Kidney epithelial cell (primary cell): ENCODE measurements at places on chromosomes 12 and 14. TPM values are rescaled to one million over a fixed set of nuclear protein-coding genes. Genes with fewer than 3 reads are reported as not detected.
A peak's percentile ranks its signal among the peaks of the same experiment; 100 is the strongest.

The PITPNM2 gene
- total RNA-seq: 5.2 and 5.7 TPM in 2 replicates

The FAM181A gene
- not detected in 2 replicates for total RNA-seq

The CACNA1C gene
- 0.55 and 1.3 TPM in 2 replicates for total RNA-seq

The NOPCHAP1 gene
- 9.9 and 10.5 TPM in 2 replicates for total RNA-seq

The EML5 gene
- 0.79 and 1.1 TPM in 2 replicates for total RNA-seq

The CLEC4E gene
- 24.4 and 40.4 TPM in 2 replicates for total RNA-seq

The CELA1 gene
- total RNA-seq: not detected in 2 replicates

The ZDHHC22 gene
- 0.21 TPM in 1 of 2 replicates, not detected in the other for total RNA-seq

DNA sequence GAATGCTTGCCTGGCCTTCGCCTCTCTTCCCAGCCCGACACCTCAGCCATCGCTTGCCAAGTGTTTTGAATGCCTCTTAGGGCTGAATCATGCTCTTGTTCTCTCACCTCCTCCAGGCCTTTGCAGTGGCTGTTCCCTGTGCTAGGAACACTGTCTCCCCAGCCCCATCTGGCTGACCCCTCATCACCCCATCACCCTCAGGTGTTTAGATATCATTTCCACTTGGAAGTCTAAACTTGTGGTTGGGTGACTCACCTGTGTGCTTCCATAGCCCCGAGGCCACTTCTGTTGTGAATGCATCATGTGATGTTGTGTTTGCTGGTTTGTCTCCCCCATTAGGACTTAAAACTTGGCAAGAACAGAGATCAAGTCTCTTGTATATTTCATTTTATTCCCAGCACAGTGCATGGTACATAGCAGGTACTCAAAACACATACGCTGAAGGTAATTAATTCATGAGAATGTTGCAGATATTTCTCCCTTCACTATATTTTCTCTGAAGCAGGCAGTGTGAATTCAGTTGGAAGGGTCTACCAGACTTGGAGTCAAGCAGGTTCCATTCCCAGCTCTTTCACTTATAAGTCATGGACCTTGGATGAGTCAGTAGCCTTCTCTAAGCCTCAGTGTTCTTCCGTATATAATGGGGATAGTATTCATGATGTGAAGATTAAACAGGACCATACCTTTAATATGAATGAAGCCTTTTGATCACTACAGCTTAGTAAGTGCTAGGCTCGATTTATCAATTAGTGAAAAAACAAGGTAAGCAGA is 67.8 kb downstream of the HRK start:
- peak; percentile 48 for DNase-seq

- DNase-seq: no peak
Measured at GRCh38 chr12:132354982-132355680, 25.7 kb upstream of the GALNT9 start.

DNA sequence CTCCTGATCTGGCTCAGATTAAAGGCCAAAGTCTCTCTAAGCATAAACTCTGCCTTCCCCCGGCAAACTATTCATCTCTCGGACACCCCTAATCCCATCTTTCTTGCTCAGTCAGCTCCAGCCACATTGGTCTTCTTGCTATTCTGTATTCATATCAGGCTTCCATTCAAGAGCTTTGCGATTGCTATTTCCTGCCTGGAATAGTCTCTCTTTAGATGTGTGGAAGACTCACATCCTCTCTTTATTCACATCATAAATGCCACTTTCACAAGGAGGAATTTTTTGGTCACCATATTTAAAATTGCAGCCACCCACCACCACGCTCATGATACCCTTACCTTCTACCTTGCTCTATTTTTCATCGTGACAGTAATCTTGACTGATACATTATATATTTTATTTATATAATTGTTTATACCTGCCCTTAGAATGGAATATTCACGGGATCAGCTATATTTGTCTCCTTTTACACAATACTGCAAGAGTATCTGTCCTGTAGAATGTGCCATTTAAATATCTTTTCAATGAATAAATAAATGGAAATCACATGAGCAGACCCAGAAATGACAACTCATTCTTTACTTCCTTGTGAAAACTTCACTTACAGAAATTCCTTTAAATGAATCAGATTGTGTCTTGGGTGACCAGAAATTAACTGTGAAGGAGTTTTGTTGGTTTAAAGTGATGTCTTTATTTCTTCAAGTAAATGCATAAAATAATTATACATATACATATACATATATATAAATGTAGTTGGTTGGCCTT is 780.6 kb upstream of the FLRT2 start:
- no peak for DNase-seq

GRCh38 chr12:109580272-109580671 is 6.7 kb downstream of the MVK start:
- DNase-seq: no peak

DNA sequence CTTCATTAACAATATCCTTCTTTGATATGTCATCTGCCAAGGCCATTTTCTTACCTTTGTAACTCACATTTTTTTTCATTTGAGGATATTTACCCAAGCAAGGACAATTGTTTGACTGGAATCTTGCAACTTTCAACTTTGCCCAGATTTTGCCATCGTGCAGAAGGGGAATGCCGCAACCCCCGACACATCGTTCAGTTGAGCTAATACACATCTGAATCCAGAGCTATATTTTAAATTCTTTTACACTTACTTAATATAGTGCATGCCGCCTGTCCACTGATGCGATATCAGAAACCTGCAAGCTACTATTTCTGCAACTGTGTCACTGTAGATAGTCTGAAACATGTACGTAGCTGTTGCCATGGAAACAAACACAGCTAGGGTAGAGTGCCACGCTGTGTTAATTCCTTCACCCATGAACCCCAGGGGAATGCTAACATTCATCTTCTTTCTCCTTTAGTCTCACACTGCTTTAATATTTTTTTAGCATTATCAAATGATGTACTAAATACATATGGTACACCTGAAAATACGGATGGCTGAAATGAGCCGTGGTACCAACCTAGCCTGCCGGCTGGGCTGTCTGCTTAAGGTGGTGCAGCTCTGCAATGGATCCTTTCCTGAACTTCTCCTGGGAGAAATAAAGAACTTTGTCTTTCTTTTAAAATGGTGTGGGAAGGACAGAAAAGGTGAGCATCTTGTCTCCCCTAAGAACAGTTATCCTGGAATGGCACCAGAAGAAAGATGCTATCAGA is 77.0 kb upstream of the FOXN3 start:
- peak; percentile 93 for DNase-seq

DNA sequence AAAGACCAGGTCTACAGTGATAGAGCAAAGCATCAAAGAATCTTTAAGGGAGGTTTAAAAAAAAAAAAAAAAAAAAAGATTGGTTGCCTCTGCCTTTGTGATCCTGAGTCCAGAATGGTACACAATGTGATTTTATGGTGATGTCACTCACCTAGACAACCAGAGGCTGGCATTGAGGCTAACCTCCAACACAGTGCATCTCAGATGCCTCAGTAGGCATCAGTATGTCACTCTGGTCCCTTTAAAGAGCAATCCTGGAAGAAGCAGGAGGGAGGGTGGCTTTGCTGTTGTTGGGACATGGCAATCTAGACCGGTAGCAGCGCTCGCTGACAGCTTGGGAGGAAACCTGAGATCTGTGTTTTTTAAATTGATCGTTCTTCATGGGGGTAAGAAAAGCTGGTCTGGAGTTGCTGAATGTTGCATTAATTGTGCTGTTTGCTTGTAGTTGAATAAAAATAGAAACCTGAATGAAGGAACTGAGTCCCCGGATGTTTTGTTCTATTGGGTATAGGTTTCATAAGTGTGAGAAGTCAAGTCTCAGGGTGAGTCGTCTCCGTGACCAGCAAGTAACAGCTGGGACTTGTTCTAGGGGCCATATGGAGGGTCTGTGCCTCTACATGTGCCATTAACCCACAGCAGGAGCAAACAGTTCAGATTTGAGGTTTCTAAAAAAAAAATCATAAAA is 9.3 kb downstream of the PEBP1 start:
- DNase-seq: no peak

GRCh38 chr12:15180325-15180724 is 40.9 kb downstream of the RERG start:
- DNase-seq: no peak

GRCh38 chr12:58915634-58916033 is 4.7 kb downstream of the LRIG3 start:
- no peak for DNase-seq

DNA sequence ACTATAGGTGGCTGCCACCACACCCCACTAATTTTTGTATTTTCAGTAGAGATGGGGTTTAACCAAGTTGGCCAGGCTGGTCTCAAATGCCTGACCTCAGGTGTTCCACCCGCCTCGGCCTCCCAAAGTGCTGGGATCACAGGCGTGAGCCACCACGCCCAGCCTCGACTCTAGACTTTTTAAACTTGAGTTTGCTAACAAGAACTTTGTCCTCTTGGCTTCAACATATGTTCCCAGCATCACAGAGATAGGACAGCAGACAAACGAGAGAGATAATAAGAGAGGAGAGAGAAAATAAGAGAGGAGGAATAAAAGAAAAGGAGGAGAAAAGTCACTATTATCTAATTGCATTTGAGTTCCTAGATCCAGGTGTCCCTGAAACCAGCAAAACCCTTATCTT is 119.1 kb downstream of the CEP83 start:
- no peak for DNase-seq

- DNase-seq: no peak
Measured at GRCh38 chr14:89598548-89599186, 181.6 kb upstream of the FOXN3 start.

GRCh38 chr12:3897371-3897971 is 24.3 kb upstream of the PARP11 start:
- no peak for DNase-seq

- DNase-seq: no peak
Measured at GRCh38 chr14:51939755-51940301, 49.5 kb upstream of the RTRAF start.

GRCh38 chr14:93969082-93969828 is 7.1 kb downstream of the ASB2 start:
- DNase-seq: no peak

GRCh38 chr12:19908830-19909229 is 459.5 kb upstream of the PDE3A start:
- no peak for DNase-seq
